ENCODE measurements at places on chromosomes 1 and 21.
A peak's percentile ranks its signal among the peaks of the same experiment; 100 is the strongest.

GRCh38 chr1:85448358-85448757 is 16.6 kb downstream of the DDAH1 start:
- no peak for DNase-seq

- DNase-seq, result no peak
These were observed 19.5 kb downstream of the MAP7D1 start for GRCh38 chr1:36175137-36176095.

GRCh38 chr1:198333744-198334143 is 176.9 kb downstream of the NEK7 start:
- DNase-seq, result no peak

DNA sequence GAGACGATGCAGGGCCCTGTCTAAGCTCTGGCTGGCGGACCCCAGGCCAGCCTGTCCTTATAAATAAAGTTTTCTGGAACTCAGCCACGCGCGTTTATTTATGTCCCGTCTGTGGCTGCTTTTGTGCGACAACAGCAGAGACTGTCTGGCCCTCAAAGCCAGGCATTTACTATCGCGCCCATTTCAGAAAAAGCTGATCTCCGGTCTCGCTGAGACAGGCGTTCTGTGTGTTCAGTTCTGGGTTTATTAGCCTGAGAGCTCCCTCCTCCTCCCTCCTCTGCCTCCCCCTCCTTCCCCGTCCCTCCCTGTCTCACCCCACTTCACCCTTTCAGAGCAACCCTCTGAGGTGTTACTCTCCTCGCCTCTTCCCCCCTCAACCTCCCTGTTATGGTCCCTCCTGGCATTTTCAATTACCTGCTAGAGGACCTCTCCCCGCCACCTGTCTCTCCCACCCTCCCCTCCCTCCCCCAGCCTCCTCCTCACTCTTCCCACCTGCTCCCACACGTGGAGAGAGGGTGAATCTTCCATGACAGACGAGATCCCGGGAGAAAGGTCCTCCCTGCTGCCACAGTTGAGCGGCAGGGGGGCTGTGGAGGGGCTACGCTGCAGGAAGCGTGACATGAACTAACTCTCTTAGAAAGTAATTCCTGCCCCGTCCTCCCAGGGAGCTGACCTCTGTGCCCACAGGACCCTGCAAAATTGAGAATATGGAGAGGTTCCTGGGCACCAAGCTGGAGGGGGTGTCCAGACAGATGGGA is 59.9 kb downstream of the SPSB1 start:
- peak; percentile 71 for DNase-seq

GRCh38 chr1:15075817-15076216 is 77.7 kb upstream of the TMEM51 start:
- DNase-seq, result no peak

- no peak for DNase-seq
These were observed 176.4 kb downstream of the RGS7 start for GRCh38 chr1:241180569-241180968.

GRCh38 chr1:31693231-31693630 is 10.6 kb downstream of the COL16A1 start:
- DNase-seq, result no peak

GRCh38 chr1:39393645-39394044 is 97.8 kb upstream of the BMP8A start:
- DNase-seq, result no peak

- DNase-seq, result no peak
These were observed 1.1 kb downstream of the RASAL2 start for GRCh38 chr1:178094739-178095645.

GRCh38 chr1:166972193-166972592 is 3.1 kb downstream of the ILDR2 start:
- DNase-seq, result no peak

DNA sequence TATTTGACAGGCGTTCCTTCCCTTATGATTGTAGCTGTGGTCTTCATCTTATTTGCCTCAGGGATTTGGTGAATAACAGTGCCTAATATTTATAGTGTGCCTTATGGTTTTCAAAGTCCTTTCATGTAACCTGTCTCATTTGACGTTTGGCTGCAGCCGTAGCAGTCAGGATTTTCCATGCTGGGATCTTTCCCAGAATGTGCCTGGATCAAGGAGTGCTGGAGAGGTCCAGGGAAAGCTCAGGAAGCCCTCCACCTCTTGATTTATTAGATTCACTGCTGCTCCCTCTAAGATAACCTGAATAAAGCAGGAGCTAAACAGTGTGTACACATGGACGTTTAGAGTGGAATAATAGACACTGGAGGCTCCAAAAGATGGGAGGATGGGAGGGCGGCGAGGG is 5.2 kb downstream of the C1orf21 start:
- no peak for DNase-seq

DNA sequence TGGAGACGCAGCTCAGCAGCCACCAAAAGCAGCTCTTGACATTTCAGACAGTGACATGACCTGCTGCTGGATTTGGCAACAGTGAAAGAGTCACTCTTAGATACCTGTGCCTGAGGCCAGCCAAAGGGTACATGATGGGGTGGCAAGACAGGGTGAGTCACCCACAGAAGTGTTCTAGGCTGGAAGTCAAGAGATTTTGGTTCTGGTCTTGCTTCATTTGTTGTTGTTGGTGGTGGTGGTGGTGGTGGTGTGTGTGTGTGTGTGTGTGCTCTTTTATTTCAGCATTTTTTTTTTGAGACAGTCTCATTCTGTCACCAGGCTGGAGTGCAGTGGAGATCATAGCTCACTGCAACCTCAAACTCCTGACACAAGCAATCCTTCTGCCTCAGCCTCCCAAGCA is 25.8 kb downstream of the SHISAL2A start:
- no peak for DNase-seq

GRCh38 chr1:169456029-169456428 is 28.8 kb upstream of the CCDC181 start:
- no peak for DNase-seq

GRCh38 chr1:8473891-8474300 is 156.0 kb downstream of the SLC45A1 start:
- DNase-seq, result no peak

- peak; percentile 43 for DNase-seq
These were observed 1.4 kb downstream of the NUCKS1 start for GRCh38 chr1:205748403-205749233.

- DNase-seq, result no peak
These were observed 19.3 kb downstream of the DPT start for GRCh38 chr1:168709405-168710363.

DNA sequence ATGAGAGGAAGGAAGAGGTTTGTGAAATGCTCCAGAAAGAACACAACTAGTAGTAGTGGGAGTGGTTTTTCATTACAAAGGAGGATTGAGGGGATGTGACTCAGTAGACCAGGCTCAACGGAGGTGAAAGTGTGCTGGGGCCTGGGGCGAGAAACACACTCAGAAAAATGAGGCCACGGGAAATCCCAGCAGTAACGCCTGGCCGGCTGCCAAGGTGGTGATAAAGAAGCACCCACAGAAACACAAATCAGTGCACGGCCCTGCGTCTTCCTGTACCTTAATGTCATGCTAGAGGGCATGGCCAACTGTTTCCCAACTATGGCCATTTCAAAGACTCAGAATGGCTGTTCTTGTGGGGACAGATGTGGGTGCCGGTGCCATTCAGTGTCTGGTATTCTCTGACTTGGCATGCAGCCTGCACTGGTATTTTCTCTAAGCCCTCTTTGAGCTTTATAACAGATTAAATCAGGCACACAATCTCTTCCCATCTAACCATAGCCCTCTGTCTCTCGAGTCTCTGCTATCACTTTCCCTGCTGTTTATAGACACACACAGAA is 38.2 kb downstream of the URB2 start:
- DNase-seq, result peak; percentile 73

DNA sequence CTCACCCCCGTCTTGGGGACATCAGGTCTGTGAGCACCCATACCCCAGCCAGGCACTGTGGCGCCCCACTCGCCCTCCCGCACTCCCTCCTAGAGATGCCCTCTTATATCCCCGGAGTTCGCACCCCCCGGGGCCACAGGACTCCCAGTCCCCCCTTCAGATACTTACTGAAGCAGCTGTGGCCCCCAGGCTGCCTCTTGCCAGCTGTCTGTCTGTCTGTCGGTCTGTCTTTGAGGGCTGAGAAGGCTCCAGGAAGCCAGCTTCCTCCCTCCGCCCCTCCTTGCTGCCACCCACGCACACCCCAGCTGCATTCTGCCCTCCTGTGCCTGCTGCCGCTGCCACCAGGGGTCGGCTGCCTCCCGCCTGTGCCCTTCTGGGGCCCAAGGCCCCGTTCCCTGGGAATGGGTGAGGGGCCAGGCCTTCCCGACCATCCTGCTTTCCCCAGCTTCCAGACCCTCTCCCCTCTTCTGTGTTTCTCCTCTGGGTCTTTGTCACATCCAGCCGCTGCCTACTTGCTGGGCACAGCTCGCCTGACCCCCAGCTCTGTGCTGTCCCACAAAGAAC is at the start of gene PTPN7:
TSS of gene PTPN7 (minus strand) at position 226 of the 564 bp plus-strand sequence. CDS start 1,200 bp downstream, outside the sequence.
- DNase-seq, result no peak

GRCh38 chr1:231279683-231280082 is 38.7 kb downstream of the GNPAT start:
- DNase-seq, result no peak

DNA sequence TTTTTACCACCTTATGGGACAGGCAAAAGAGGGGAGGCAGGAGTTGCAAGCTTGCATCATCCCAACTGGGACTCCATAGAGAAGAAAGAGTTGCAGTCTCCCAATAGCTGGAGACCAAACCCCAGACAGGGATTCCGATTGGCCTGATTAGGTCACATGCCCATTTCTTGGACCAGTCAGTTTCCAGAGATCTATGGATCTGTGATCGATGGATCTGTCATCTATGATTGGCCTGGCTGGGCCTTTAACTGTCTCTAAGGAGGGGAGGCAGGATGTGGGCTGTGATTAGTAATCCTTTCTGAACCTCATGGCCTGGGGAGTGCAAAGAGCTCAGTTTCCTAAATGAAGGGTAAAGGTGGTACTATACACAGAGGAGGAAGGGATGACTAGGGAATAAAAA is 252.1 kb downstream of the MATN1 start:
- no peak for DNase-seq

DNA sequence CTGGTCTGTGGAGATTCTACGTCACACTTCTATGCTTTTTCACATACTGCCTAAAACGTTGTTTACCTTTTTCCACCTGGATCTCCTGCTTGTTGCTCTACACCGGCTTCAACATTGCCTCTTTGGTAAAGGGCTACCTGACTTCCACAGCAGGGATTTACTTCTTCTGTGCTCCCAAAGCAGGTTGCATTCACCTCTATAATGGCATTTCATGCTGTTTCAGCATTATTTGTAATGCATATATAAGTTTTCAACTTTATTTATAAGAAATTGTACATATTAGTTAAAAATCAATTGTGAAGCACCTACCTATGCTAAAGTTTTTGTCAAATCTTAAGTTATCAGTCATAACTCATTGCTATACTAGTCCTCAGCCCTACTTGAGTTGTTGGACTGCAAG is 55.4 kb downstream of the DDAH1 start:
- no peak for DNase-seq

DNA sequence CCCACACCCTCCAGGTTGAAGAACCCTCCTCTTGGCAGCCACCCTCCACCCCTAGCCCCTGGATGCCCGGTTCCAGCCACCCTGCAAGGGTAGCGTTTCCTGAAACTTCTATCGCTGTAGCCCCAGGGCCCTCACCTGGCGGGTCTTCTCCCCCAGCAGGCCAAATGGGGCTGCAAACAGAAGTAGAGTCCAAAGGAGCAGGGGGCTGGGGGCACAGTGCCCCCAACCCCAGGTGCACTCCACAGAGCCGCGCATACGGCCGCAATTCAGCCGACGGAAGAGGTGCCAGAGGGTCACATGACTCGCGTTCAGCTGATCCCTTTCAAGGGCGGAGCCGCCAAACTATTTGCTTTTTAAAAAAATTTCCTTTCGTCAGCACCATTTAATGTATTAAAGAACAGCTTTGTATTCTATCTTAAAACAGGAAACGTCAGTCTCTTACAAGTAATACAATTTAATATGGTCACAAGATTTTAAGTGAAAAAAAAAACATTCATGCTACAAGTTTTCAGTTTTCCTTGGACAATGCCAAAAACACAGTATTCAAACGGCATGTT is at the start of gene GLMP:
TSS of gene GLMP (minus strand) at position 289 of the 557 bp plus-strand sequence. CDS start at position 255, 34 bp downstream.
- peak; percentile 69 for DNase-seq

- DNase-seq, result no peak
These were observed 648.0 kb upstream of the PLXNA2 start for GRCh38 chr1:208892147-208892546.

- no peak for DNase-seq
These were observed 111.9 kb downstream of the PTPN14 start for GRCh38 chr1:214439352-214440119.

- no peak for DNase-seq
These were observed 25.9 kb downstream of the ITSN1 start for GRCh38 chr21:33668180-33668579.

DNA sequence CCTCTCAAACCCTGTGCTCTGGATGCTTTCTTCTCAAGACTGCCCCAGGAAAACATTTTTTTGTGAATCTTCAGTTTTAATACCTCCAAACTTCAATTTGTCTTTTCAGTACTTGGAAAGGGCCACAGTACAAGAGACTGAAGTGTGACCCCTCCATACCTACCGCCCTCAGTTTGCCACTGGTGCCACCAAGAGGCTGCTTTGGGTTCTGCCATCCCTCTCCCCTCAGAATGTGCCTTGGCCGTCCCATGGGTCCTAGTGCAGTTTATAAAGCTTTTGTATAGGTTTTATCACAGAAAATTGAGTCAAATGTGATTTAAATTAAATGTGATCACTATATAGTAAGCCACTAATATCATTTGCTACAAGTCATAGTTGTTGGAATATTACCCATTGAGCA is 60.8 kb upstream of the PGD start:
- DNase-seq, result peak; percentile 87

- DNase-seq, result peak; percentile 33
These were observed 599 bp downstream of the MRPL24 start for GRCh38 chr1:156740237-156740740.

DNA sequence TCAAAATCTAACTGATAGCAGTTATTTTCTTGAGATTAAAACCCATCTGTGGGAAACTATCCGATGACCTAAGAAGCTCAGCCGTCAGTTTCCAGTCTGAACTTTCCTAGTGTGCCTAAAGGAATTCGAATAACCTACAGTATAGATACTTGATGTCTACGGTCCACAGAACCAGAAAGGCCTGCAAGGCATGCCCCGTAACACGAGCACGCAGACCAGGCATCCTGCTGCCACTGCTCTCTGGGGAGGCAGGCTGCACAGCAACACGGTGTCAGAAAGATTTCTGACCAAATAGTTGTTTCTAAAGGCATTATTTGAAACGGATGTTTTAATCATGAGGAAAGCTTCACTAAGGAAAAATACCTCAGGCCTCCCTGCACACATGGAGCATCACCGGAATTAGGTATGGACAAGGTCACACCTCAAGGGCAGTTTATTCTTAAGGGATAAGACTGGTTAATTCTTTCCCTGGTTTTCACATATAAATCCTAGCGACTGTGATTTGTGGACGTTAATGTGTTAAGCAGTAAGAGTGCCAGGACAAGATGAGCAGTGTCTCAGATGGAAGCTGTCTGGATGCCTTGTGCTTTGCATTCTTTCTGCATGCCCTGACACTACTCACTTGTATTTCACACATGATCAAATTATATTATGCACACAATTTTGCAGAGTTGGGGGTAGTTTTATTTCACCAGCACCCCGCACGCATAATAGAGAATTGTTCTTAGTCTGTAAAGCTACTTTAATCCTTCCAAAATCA is 49.0 kb upstream of the NADK start:
- DNase-seq, result no peak
